Activated CD8-positive, alpha-beta memory T cell treated with anti-CD3 and anti-CD28 coated beads, Interleukin-2, amount 10 ng/mL, durations not matched to agents 7 days and 5 days (primary cell): ENCODE measurements at places on chromosomes 2 and 18. TPM values are rescaled to one million over a fixed set of nuclear protein-coding genes. Genes with fewer than 3 reads are reported as not detected.

DNA sequence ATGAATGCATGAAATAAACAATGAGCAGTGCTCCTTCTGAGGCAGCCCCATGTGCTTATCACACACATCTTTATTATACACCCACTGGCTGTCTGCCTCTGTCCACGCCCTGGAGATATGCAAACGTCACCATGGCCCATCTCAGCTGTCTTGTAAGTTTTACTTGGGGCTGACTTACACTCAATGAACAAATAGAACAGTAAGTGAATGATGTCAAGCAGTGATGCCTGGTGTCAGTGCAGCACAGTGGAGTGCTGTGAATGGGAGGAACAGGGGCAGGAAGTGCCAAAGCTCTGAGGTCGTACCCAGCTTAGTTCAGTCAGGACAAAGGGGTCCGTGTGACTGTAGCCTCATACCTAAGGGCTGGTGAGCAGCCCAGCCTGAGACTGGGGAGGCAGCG is 659.5 kb upstream of the HS6ST1 start:
- no peak for DNase-seq

GRCh38 chr2:131034122-131035051 is 58.9 kb downstream of the FAM168B start:
- DNase-seq, result no peak

DNA sequence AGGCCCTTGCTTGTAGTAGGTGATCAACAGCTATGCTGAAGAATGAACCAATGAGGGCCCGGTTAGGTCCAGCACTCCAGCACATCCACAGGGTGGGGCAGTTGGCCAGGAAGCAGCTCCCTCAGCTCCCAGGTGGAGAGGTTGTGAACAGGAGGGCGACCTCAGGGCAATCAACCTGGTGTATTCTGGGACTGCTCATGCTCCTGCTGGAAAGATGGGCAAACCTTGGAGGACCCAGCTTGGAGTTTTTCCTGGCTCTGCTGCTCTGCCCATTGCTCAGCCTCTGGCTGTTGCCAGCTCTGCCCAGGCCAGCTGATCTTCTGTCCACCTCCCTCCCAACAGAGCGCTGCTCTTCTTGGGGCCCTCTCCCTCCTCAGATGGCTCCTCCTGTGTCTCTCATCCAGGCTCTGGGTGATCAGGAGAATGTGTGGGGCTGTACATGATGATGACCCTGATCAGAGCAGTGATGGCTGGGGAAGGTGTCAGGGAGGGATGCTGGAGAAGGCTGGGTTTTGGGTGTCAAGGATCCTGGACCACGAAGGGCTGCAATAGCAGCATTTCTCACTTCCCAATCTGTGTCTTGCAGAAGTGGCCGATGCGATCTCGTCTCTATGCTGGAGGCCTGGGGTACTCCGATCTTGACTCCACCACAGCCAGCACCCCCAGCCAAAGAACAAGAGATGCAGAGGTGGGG is 3.4 kb downstream of the TCF23 start:
- DNase-seq, result no peak

The POTEF gene
- total RNA-seq, result not detected

- peak; percentile 44 for DNase-seq
Observed at GRCh38 chr2:198374375-198375082, 570.1 kb downstream of the PLCL1 start.

- no peak for DNase-seq
Observed at GRCh38 chr2:224127871-224128501, 88.9 kb upstream of the SERPINE2 start.
